Lung (tissue), 17 donors: ENCODE measurements at places on chromosomes 4 and X.

GRCh38 chr4:123073650-123074049, 151.3 kb upstream of the NUDT6 start:
- no peak for DNase-seq

- no peak for DNase-seq
Measured at GRCh38 chrX:19672222-19672812, 157.0 kb upstream of the MAP3K15 start.

- DNase-seq = no peak
Measured at GRCh38 chrX:139201924-139202323, 328.6 kb upstream of the F9 start.

- DNase-seq = no peak
Measured at GRCh38 chr4:123597586-123597985, 201.0 kb downstream of the SPRY1 start.

DNA sequence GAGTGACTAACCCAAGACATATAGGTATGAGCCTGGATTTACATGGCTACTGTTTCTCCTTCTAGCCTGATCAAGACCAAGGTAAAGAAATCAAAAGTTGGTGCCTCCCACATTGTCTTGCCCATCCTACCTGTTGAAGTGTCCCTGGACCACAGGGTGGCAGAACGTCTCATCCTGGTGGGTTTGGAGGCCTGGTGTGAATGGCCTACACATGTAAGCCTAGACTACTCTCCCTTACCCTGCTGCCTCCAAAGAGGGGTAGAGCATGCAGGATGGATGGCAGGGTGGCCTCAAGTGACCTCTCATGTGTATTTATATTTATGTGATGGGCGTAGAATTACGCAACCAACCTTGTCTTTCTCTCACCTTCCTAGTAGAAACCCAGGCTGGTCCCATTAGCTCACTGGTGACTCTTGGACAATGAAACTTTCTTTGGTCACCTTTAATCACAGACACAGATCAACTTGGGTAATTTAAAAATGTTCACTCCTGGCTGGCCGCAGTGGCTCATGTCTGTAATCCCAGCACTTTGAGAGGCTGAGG, 73.3 kb upstream of the SOD3 start:
- DNase-seq = no peak

- no peak for DNase-seq
Measured at GRCh38 chr4:113653871-113654270, 107.7 kb downstream of the CAMK2D start.

DNA sequence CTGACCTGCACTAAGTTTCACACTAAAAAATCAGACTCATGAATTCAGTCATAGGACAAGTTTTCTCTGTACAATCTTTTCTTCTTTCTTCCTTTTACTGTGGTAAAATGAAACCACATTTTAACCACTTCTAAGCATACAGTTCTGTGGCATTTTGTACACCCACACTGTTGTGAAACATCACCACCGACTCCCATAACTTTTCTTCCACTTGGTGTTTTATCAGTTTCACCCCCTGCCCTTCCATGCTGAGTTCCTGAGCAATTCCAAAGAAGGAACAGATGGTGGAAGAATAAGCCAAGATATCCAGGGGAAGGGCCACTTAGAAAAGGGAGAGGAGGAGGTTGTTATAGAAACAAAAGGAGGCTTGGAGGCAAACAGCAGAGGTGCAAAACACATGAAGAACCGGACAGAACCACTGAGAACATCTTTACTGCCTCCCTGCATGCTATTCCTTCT, 22.6 kb downstream of the SLC25A4 start:
- peak; percentile 32 for DNase-seq

DNA sequence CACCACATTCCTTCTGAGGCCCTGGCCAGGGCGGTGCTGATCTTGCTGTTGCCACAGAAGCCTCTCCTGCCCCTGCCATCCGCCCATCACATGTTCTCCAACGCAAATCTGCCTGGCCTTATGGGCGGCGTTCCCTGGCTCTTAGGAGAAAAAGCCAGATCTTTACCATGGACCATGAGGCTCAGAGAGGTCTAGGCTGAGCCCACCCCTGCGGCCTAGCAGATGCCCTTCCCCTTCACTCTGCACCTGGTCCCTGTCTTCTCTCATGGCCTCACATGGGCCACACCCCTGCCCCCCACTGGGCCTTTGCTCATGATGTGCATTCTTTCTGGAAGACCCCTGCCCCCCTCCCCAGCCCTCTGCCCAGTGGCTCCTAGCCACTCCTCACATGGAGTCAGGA, 78.5 kb downstream of the CRMP1 start:
- DNase-seq = no peak

DNA sequence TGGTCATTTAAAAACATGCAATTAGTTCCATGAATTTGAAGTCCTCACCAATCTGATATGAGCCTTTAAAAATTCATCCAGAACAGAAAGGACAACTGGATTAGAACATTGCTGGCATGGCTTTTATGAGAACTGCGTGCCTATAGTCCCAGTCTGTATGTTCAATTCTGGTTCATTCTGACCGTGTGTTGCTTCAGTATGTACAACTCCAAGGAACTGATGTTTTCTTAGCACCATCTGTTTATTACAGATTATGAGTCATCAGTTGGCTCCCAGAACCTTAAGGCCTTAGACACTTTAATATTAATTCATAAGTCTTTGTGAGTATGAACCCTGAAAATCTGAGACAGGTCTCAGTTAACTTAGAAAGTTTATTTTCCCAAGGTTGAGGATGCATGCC, 115.0 kb downstream of the CEP44 start:
- DNase-seq = no peak

DNA sequence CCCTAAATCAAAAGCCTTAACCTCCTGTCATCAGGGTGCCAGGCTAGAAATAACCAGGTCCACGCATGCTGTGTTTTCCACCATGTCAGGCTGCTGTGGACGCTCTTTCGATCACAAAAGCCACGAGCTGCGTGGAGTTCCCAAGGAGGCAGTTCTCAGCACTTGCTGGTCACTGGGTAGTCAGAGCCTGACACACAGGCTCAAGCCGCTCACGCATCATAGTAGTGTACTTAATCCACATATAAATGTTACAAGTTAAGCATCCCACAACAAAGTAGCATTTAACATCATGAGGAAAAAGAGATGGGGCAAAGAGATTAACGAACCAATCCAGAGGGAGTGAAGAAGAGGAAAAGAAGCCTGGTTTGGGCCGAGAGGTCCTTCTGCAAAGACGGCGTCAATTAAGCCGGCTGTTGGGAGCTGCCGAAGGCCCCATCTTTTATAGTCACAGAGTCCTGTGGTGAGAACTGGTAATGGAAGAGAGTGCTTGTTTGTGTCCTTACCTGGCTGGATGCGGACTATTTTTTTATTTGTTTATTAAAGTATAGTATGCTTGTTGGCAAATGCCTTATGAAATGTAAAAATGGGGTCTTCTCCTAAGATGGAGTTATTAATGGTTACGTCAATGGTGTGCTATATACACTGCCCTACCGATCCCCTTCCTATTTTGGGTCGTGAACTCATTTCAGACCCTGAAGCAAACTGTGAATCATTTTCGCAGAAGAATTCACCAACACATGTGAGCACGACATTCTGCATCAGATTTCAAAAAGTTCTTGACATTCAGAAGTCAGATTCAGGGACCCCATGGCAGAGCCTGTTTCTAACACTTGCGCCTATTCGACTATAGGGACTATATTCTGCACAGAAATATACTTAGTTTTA, 675 bp downstream of the PRIMPOL start:
- DNase-seq = peak; percentile 61

GRCh38 chr4:57249083-57249482, 138.9 kb upstream of the IGFBP7 start:
- DNase-seq = no peak
